ENCODE measurements at places on chromosomes 6 and 20.

DNA sequence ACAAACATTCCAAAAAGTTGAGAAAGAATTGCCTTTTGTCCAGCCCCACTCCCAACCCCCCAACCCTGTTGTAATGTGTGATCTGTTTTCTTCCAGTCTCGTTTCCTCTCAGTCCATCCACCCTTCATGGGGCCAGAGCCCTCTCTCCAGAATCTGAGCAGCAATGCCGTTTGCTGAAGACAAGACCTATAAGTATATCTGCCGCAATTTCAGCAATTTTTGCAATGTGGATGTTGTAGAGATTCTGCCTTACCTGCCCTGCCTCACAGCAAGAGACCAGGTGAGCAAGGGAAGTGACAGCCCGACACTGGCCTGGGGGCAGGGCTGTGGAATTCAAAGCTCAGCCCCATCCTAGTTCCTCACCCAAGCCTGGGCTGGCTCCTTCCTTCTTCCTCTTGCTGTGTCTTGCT, 7.8 kb downstream of the MAVS start:
- DNase-seq = no peak

GRCh38 chr20:37389241-37389747, 43.4 kb downstream of the SRC start:
- no peak for DNase-seq

GRCh38 chr6:89035252-89036101, 45.1 kb upstream of the PNRC1 start:
- DNase-seq = no peak

GRCh38 chr6:158978757-158979156, 21.2 kb downstream of the RSPH3 start:
- no peak for DNase-seq

DNA sequence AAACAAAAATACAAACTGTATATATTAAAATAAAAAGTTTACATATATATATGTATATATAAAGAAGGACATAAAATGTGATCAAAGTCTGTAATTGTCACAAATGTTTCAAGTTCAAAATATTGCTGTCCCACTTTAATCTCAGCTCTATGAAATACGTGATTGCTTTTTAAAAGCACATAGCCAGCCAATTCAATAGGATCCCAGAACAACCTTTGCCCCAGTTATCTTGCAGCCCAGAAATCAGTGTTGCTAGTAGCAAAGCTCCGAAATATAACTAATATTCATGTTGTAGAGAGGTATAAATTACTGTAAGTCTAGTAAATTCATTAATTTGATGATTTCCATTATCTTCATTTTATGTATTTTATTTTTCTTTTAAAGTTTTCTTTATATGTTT, 114.6 kb downstream of the ELOVL4 start:
- DNase-seq = no peak

DNA sequence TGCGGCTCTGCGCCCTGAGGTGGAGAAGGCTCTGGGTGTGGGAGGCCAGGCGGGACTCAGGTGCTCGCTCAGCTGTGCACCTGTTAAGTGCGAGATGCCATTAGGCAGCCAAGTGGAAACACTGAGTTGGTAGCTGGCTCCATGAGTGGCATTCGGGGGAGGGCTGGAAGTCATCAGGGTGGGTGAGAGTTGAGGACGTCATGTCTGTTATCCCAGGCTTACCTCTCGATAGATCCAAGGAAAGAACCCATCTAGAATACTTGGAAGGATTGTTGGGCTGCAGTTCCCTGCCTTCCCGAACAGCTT, 41.3 kb downstream of the TAF8 start:
- DNase-seq = no peak

- DNase-seq = no peak
Measured at GRCh38 chr6:34001706-34002621, 143.9 kb downstream of the GRM4 start.

DNA sequence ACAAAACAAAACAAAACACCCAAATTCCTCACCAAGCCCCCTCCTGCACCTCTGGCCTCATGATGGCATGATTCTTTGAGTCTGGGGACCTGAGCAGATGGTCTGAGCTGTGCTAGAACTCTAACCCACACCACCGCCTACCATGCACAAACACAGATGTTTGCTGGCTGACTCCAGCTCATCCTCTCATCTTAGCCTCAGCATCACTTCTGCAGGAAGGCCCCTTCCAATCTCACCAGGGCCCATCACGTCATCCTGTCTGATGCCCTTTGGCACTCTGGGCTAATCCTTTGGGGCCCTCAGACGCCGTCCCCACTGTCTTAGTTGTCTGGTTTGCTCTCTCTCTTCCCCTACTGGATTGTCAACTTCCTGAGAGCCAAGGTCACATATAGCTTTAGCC, 85.8 kb downstream of the PHACTR3 start:
- DNase-seq = no peak

All from activated gamma-delta T cell (primary cell).